ENCODE measurements at places on chromosomes 3 and 15. TPM values are rescaled to one million over a fixed set of nuclear protein-coding genes. Genes with fewer than 3 reads are reported as not detected.

GRCh38 chr15:79828447-79828846, 68.4 kb downstream of the MTHFS start:
- no peak for DNase-seq

DNA sequence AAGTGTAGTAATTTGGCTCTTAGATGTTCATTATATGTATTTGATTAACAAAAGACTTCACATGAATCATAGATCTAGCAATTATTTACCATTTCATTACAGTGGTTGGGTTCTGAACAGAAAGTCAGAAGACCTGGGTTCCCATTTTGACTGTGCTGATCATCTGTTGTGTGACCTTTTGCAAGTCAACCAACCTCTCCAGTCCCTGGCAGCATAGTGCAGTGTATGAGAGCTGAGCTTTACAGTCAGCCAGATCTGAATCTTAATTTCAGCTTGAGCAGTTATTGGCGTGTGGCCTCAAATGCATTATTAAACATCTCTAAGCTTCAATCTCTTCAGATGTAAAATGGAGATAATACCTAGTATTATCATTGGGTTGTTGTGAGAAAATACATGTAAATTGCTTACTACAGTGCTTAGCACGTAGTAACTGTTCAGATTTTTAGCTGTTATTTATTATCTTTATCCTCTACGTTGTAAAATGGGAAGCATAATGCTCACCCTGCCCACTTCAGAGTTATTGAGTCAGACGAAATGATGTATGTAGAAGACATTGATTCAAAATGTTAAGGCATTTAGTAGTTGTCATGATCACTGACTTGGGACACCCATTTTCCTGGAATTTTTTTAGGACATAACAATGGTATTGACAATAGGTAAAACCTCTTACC, 104.0 kb downstream of the KLHL25 start:
- DNase-seq, result no peak

DNA sequence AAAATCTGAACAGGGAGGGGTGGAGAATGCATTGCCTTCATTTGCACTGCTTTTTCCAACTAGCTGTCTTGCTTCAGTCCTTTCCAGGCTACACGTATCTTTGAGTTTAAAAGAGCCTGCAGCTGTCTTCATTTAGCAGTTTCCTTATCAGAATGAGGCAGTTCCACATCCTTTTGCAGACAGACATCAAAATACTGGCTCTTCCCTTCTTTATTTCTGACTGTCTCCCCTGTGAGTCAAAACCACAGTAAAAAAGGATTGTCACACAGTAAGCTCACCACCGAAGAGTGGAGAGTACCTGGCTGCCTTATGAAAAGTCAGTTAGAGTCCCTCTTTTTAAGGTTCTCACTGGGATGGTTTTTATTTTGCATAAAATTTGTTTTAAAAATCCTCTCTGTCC, 205.5 kb upstream of the CD96 start:
- no peak for DNase-seq

- DNase-seq, result no peak
Observed at GRCh38 chr3:129404610-129405009, 23.8 kb downstream of the EFCAB12 start.

- no peak for DNase-seq
Observed at GRCh38 chr3:143795874-143796273, 52.4 kb downstream of the SLC9A9 start.

Gene USP50
- not detected for total RNA-seq

Gene SMCO1
- total RNA-seq, result not detected

All from SJCRH30 (cell line).